ENCODE measurements at places on chromosomes 3 and 15.

DNA sequence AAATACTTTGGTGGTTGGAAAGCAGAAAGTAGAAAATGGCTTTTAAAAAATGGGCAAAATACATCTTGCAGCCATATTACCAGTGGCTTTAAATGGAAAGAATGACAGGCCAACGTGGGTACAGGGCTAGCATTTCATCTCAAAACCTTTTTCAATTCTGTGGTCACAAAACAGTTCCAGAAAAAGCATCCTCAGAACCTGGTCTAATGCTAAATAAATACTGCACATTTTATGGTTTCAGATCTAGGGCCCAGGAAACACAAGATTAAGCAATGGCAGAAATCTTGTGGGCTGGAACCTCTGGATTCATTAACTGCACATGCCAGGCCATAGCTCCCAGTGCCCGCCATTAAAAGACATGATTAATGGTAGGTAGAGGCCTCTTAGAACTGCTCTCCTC, 470.2 kb upstream of the RASGRP1 start:
- DNase-seq, result no peak

DNA sequence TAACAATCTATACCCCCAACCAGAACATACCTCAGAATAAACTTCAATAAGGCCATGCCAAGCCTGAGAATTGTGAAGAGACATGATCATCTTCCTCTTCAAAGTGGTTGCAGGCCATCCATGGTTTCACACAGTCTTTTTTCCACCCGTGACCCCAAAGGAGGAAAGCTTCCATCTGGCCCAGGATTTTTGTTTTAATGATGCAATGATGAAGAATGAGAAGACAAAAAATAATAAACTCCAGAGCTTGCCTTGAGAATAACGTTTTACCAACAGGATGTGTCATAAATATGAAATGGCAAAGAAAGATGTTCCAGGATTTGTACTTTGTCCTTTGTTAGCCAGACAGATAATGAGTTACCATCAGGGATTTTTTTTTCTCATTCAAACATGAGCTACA, 201.9 kb downstream of the WNT5A start:
- no peak for DNase-seq

DNA sequence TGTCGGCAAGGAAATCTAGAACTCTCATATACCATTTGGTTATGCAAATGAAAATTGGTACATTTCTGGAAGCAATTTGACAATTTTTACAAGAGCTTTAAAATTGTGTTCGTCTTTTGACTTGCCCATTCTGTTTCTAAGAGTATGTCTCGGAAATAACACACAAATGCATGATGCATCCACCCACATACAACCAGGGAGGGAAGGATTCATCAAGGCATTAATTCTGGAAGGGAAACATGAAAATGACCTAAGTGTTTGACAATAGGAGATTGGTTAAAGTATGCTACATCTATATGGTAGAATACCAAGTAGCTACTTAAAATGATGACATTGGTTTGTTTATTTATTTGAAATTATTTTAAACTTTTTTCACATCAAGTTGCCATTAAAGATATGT, 58.6 kb downstream of the PIAS1 start:
- DNase-seq, result no peak

DNA sequence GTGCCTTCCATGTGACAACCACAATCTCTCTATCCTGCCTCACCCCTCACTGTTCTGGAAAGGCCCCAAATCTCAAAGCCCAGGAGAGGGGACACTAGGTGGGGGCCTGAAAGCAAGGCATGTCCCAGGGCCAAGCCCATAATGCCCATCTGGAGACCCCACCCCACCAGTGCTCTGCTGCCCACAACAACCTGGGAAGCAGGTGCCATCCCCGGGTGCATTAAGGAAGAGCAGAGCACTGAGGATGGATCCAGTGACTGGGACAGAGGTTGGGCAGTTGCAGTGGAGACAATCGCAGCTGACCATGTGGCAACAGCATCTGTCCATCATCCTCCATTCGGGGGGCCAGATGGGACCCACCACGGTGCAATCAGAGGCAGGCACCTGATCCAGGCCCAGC, 106.2 kb upstream of the PRR20G start:
- no peak for DNase-seq

DNA sequence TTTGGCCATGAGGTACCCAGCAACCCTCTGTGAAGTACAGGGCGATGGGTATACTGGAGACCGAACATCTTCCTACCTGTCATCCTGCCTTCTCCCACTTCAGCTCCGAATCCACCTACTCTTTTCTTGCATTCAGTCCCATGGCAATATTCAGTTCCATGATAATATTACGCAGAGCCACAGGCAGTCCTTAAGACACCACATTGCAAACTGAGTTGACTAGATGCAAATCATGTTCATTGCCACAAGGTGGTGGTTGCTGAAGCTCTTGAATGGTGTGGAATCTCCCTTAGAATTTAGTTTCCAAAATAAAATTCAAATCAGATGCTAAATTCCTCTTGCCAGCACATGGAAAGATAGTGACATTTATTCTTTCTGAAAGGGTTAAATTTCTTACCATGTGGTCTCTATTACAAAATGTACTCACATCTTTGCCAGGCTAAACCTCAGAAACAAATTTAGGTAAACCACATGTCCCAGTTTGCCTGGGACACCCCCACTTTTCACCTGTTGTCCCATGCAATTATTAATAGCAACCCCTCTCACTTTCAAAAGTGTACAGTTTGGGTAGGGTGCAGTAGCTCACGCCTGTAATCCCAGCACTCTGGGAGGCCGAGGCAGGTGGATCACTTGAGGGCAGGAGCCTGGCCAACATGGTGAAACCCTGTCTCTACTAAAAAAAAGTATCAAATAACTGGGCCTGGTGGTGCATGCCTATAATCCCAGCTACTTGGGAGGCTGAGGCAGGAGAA, 1.7 kb upstream of the NME9 start:
- DNase-seq, result no peak

GRCh38 chr3:105809208-105809888, 59.5 kb downstream of the CBLB start:
- no peak for DNase-seq

- DNase-seq, result no peak
These were observed 30.4 kb upstream of the TMCO5A start for GRCh38 chr15:37903919-37904625.

- no peak for DNase-seq
These were observed 78.5 kb downstream of the CNTN6 start for GRCh38 chr3:1171320-1171719.
